Activated T-helper 2 cell treated with anti-CD3 and anti-CD28 coated beads, Interferon-gamma antibody, Interleukin-2, Interleukin-4, amounts not matched to agents 10 μg/mL and 5 μg/mL and 100 μg/mL, durations not matched to agents 14 hours and 24 hours and 36 hours (primary cell): ENCODE measurements at places on chromosomes 12 and 14.

DNA sequence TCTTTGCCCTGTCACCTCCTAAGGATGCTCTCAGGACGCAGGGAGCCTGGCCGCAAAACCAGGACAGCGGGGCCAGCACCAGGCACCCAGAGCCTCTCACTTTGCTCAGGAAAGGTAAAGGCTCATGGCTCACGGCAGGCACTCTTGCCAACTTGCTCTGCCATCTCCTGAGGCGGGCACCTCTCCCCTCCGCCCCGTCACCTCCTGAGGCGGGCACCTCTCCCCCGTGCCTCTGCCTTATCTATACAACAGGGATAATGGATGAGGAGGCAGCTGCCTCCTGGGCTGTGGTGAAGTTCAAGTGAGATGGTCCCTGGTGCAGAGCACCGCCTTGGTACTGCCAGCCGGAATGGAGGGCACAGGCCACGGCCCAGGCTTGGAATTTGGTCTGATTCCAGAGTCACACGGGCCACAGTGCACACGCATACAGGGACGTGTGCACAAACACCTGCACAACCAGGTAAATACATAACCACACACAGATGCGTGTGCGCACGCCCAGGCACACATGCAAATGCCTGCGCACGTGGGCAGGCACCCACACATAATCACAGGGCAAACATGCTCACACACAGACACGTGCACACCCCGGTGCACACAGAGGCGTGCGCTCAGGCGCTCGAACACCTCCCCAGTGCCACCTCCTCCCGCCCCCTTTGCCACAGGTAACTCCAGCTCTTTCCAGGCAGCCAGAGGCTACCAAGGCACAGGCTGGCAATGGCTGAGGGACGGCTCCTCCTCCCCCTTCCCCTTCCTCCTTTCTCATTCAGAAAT, 11.6 kb downstream of the DEGS2 start:
- H3K27ac ChIP-seq = peak overlapping the region; percentile 4
- H3K4me3 ChIP-seq = no peak overlapping the region
- H3K4me1 ChIP-seq = peaks cover 3% of the 10 kb centered on the region
- peaks cover 7% of the 10 kb centered on the region for H3K36me3 ChIP-seq
- no peak for DNase-seq

GRCh38 chr14:105666420-105666819, 140.0 kb downstream of the TMEM121 start:
- DNase-seq = no peak
- no peak overlapping the region for H3K27ac ChIP-seq
- no peaks in the 10 kb centered on the region for H3K36me3 ChIP-seq
- no peaks in the 10 kb centered on the region for H3K4me1 ChIP-seq
- no peaks in the 10 kb centered on the region for H3K27me3 ChIP-seq

DNA sequence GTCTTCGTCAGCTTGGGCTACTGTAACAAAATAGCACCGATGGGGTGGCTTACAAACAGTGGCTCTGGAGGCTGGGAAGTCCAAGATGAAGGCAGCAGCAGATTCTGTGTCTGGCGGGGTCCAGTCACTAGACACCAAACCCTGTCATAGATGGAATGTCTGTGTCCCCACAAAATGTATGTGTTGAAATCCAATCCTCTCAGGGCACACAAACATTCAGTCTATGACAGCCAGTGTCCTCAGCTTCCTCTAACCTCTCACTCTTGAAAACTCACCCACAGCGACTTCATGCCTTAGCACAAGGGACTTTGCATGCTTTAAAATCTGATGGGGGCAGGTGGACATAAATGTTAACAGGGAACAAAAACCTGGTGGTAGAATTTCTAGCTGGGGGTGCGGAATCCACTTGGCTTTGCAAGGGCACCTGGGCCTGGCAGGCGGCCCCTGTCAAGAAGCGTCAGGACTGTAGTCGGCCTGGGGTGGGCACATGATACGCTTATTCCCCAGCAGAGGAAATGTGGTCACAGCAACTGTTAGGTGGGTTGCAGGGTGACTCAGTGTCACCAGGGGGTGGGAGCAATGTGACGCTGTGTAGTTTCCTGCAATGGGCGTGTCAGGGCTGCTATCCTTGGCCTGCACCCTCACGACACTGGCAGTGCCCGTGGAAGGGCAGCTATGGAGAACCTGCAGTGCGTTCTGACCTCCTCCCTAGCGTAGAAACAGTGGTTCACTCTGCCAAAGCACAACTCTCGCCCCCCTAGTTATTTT, 17.7 kb downstream of the RIN3 start:
- H3K27me3 ChIP-seq = peaks cover 32% of the 10 kb centered on the region
- no peaks in the 10 kb centered on the region for H3K36me3 ChIP-seq
- H3K4me1 ChIP-seq = peaks cover 35% of the 10 kb centered on the region
- H3K27ac ChIP-seq = peak overlapping the region; percentile 82

DNA sequence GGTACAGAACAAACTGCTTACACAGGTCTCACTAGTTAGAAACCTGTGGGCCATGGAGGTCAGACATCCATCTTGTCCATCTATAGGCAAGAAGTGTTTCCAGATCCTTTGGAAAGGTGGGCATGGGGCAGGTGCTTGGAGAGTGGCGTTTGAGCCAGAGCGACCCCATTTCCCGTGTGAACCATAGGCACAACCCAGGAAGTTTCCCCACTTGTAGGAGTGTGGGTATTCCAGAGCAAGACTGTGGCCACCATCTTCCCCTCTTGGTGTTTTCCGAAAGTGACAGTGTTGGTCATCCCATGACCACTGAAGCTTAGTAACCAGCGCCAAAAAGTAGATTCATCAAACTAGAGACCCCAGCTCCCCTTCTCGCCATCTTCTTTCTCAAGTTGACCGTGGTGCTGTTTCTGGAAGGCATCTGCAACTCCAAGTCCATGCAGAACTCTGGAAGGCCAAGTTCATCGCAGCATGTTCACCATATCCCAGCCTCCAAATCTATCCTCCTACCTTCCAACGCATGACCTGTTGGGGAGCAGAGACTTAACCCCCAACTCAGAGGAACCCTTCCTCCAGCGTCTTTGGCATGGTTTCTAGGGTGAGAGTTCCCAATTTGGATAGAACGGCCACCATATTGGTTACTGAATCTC, 19.7 kb downstream of the PHETA1 start:
- no peaks in the 10 kb centered on the region for H3K27me3 ChIP-seq
- DNase-seq = no peak
- H3K27ac ChIP-seq = no peak overlapping the region
- H3K4me1 ChIP-seq = no peaks in the 10 kb centered on the region

DNA sequence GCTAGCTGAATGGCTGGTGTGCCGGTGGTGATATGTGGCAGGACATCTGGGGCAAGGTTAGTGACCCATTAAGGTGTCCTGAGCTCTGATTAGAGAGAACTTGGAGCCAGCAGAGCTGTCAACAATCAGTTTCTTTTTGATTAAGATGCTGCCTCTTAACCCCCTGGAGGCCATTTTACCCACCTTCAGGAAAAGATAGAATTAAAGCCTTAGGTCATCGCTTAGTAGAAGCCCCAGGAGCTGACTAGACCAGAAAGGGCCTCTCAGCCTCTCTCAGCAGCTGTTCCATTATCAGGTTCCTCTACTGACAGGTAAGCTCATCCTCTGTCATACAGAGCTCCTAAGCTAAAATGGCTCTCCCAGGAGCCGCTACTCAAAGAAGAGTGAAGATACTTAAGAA, 339.0 kb downstream of the FUT8 start:
- H3K4me1 ChIP-seq = no peaks in the 10 kb centered on the region
- no peak overlapping the region for H3K27ac ChIP-seq
- no peaks in the 10 kb centered on the region for H3K27me3 ChIP-seq
- no peak overlapping the region for H3K4me3 ChIP-seq

DNA sequence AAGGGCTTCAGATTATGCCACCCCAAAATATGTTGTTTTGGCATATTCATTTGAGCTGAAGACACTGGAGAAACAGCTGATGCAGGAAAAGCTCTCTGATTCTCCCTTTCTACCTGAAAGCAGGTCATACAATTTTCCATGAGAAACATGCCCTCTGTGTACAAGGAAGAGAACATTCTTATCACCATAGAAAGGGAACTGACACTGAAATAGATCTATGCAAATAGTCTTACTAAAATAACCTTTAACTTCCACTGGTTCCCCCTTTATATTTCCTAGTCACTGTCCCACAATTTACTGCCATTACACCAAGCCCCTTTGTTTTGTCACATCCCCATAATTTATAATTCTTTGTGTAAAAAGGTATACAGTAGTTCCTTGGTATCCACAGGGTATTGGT, 9.6 kb upstream of the PHC1 start:
- H3K36me3 ChIP-seq = no peaks in the 10 kb centered on the region
- no peak for DNase-seq
- H3K4me1 ChIP-seq = no peaks in the 10 kb centered on the region

- H3K27me3 ChIP-seq = no peaks in the 10 kb centered on the region
- peak overlapping the region; percentile 49 for H3K27ac ChIP-seq
- no peaks in the 10 kb centered on the region for H3K36me3 ChIP-seq
- H3K4me3 ChIP-seq = peak overlapping the region; percentile 26
- no peak for DNase-seq
Observed at GRCh38 chr12:7937833-7938506, 2.0 kb upstream of the SLC2A3 start.

DNA sequence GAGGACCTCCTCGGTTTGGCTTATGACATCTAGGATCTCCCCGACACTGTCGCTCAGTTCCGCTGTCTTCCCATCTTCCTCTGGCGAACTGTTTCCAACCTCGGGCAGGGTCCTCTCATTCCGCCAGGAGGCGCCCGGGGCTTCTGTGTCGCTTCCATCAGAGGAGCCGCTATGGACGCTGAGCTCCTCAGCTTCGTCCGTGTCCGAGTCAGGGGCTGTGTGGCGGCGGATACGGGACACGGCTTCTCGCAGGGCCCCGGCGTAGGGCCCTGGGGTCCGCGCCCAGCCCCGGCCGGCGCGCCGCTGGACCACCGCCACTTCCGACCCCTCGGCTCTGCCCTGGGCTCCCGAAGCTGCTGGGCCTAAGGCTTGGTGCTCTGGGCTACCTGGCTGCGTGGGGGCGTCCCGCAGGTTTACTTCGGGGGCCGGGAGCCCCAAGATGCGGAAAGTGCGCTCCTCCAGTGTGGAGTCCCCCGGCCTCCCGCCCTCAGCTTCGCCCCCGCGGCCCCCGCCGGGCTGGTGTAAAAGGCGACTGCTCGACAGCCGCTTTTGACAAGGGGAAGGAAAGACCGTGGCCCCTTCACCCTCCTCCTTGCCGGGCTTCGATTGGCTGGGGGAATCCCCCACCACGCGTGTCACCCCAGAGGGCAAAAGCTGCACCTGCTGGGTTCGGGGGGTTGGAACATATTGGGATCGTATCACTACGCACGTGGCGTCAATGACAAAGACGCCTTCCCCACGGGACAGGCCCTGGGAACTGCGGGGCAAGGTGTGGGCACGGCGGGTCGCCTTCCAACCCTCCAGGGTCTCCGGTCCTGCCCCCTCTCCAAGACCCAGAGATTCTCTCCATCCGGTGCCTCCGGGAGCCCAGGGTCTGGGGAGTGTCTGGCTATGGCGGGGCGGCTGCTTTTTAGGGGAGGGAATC, 2.1 kb downstream of the DDN start:
- DNase-seq = no peak
- peaks cover 23% of the 10 kb centered on the region for H3K36me3 ChIP-seq
- peaks cover 27% of the 10 kb centered on the region for H3K4me1 ChIP-seq
- no peak overlapping the region for H3K4me3 ChIP-seq
- H3K27me3 ChIP-seq = peaks cover 49% of the 10 kb centered on the region
